ENCODE measurements at places on chromosomes 7 and 10.

DNA sequence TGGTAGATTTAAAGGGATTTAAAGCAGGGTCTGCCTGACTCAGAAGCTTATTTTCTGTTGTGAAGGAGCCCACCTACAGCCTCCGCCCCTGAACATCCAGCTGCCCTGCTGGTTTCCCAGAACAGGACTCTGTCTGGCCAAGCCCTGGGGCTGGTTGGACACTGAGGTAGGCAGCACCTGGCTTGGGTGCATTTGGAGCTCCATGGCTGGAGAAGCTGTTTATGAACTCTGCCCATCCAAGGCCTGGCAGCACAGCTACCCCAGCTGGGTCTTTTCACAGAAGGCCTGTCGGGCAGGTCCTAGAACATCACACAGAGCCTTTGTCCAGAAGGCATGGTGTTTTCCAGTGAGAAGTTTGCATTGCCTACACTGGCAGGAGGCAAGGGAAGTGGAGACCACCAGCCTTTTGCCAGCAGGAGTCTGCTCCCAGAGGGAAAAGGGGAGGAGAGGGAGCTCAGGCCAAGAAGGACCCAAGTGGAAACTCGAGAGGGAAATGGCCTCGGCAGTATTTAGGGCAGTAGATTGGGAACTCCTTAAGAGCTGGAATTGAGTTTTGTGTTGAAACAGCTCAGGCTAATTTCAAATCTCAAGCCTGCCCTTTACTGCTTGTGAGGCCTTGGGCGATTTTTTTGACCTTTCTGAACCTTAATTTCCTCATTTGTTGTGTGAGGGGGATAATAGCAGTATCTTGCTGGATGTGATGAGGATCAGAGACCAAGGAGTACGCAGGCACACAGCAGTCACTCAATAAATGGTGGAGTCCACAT, 12.3 kb upstream of the PDCD4 start:
- no peak for DNase-seq

DNA sequence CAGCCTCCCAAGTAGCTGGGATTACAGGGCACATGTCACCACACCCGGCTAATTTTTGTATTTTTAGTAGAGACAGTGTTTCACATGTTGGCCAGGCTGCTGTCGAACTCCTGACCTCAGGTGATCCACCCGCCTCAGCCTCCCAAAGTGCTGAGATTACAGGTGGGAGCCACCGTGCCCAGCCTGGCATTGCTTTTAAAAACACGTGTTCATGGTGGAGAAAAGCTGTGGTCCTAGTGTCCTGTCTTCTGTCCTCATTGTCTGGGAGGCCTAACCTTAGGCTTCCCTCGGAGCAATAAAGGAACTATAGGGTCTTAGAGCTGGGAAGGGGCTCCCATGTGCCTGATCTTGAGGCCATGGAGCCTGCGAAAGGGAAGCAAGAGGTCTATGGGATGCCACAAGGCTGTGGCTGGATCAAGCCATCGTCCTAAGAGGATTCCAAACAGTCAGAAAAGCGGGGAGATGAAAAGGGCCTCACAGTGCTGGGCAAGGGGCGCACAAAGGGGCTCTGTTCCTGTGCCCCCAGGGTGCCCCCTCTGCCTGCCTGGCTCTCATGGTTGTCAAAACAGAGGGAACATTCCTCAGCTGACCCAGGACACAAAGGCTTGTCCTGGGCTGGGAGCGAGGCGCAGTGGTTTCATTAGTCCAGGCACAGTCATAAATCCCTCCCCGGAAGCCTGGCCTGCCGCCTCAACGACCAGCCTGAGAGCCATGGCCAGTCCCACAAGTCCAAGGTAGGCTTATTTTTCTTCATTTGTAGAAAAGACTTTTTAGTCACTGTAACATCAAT, 106.6 kb upstream of the TNS3 start:
- DNase-seq = no peak

DNA sequence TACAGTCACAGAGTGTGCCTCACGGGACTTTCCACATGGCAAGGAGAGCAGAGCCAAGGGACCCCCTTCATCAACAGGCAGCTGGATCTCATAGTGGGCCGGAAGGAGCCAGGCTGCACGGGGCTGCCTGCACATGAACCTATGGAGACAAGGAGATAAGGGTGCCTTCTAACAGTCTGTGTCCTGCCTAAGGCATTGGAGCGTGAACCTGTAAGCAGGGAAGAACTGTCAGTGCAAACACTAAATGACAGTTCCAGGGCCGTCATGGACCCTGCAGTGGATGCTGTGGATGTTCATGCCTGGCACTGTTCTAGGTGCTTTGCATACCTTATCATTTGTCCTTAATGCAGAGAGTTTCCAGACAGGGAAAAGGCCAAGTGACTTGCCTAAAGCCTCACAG, 85.9 kb downstream of the WIPF3 start:
- DNase-seq = no peak

DNA sequence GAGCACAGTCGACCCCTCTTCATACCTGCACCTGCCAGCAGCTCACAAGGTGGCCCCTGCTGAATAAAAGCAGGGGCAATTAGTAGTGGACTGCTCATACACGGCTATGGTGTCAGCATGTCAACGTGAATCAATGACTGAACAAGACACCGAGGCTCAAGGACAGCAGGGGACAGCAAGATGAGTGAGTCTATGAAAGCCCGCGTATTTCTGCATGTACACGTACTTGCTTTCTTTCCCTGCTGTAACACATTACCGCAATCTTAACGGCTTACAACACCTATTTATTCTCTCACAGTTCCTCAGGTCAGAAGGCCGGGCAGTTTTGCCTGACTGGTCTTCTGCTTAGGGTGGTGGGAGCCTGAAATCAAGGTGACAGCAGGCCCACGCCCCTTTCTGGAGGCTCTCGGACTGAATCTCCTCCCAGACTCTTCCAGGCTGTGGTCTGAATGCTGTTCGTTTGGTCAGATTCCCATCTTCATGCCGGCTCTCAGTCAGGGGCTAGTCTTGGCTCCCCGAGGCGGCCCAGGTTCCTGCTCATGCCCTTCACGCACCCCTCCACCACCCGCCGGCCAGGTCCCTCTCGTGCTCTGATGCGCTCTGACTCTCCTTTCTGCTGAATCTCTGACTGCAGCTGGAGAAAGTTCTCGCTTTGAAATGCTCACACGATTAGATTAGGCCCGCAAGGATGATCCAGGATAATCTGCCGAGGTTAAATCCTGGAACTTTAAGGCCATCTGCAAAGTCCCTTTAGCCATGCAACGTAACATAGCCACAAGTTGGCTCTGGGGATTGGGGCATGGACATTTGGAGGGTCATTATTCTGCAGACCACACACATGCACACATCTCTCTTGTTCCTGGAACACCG, 7.8 kb upstream of the PPP2R2D start:
- no peak for DNase-seq

DNA sequence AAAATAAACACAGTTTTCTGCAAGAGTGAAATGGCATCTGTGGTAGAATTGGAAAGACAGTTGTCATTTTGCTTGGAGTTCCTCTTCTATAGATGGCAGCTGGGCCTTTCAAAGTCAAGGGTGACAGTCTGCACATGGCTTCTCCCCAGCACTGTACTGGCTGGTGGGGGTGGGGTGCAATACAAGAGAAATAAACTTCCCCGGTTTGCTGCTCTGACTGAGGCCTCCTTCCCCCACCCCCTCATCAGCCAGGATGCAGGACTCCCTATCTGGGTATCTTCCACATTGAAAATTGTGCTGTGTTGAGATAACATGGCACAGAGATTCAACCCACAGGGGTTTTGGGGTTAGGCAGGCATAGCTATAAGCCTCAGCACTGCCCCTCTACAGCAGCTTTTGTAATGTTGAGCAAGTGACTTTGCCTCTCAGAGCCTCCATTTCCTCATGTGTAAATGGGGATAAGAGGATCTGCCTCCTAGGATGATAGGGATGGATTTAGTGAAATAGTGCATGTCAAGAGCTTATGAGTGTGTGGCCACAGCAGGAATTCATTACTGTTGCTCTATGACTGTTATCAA, 85.8 kb upstream of the WDR11 start:
- no peak for DNase-seq

GRCh38 chr10:34240039-34240438, 575.1 kb downstream of the PARD3 start:
- DNase-seq = no peak

GRCh38 chr10:63720676-63721075, 199.5 kb downstream of the REEP3 start:
- no peak for DNase-seq

DNA sequence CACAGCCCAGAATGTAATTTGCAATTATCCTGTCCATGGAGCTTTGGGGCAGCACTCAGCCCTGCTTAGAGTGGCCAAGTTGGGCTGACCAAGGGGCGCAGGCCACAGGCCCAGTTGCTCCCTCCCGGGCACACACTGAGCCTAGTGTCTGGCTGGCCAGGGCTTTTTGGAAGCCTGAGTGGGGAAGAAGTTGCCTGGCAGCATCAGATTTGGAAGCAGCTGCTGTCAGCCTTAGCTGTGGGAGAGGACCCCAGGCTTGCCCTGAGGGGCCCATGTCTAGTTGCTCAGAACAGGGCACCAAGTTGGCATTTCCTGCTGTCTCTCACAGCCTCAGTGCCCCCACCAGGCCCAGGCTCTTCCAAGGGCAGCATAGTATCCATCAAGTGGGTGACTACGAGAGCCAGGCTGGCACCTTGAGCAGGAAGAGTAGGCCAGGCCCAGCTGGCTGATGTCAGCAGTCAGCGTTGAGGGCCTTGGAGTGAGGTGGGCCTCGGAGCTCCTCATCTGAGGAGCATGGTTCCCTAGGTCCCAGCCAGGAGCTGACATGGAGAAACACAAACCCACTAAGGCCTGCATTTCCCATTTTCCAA, 14.4 kb downstream of the ANTXRL start:
- no peak for DNase-seq

DNA sequence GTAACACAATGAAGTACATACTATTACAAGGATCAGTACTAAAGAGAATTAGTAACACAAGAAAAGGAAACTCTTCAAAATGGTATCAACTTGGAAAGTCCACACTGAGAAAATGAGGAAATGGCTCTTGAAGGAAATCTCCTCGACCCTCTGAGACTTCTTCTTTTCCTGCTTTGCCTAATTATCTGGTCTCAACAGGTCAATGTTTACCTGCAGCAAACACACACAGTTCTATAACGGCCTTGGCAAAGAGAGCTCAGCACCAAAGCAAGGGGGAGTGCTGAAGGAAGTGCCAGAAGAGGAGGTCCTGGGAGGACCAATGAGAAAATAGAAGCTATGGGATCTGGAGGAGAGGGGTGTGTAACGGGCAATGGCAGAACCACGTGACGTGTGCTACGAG, 21.9 kb downstream of the CHCHD3 start:
- no peak for DNase-seq

DNA sequence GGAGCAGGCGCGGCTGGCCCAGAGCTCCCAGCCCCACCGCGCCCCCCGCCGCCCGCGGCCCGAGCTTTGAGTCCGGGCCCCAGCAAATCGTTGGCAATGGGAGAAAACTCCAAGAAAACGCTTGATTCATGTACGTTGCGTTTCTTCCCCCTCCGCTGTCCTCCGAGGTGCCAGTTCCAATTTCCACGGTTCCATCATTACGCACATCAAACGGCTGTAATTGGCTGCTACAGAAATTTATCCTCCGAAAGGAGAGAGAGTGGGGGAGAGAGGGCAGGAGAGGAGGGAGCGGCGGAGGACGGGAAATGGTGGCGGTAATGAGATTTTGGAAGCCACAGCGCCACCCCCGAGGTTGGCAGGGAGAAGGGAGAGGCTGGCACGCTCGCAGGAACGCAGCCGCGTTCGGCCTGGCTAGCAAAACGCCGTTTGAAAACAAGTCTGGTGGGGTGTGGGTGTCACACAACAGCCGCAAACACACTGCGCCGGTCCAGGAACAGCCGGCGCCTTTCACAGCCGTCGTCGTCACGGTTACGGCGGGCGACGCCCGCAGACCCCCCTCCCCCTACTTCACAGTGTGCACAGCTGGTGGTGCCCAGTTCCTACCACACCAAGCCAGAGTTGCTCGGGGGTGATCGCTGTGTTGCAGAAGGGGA, 57.5 kb downstream of the UNCX start:
- DNase-seq = no peak

GRCh38 chr7:39557222-39557621, 9.0 kb upstream of the YAE1 start:
- DNase-seq = no peak

DNA sequence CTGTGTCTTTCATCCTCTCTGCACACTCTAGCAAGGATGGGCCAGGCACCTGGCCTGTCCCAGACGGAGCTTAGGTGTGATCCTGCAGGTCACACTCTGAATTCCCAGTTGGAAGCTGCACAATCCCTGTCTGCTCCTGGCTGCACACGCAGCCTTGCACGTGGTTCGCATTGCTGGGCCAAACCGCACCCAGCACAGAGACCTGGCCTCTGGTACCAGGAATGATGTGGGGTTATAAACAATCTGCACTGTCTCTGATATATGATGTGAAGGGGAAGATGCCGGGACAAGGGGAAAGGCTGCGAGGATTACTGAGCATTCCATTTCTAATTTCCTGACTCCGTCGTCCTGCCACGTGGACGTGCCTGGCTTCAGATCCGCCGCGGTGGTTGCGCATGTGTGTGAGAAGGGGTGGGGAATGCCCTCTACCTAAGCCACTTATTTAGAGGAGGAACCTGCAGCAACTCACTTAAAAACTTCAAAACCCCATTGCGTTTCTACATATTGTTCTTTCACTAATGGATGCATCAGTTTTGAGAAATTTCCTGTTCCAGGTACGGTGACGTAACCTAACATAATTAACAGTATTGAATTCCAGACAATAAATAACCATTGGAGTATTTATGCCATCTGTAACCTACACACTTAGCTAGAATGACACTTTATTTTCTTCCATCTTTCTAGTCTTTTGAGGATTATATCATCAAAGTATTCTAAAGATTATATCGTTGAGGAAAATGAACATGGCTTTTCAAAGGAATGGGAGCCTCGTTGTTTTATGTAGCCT, 559.7 kb upstream of the MGMT start:
- no peak for DNase-seq

- no peak for DNase-seq
These were observed 498 bp upstream of the ST7 start for GRCh38 chr7:116952635-116953371.

GRCh38 chr7:1008733-1009363, 25.9 kb downstream of the CYP2W1 start:
- DNase-seq = no peak

- DNase-seq = no peak
These were observed 39.4 kb downstream of the VIPR2 start for GRCh38 chr7:159105066-159105780.

DNA sequence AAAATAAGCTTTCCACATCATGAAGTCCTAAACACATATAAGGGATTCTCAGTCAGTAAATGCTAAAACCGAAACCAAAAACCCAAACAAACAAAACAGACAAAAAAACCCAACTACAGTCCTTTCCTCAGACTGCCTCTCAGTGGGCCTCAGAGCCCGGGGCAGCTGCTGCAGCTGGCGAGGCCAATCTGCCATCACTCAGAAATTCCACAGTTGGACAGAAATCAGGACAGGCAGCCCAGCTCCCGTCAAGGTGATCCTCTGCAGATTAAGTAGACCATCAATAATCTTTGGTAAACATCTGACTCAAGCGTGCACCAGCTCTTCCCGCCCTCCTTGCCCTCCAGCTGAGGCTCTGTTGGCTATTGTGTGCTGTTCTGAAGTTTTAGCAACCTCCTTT, 142.2 kb downstream of the ATXN7L1 start:
- DNase-seq = no peak

- DNase-seq = no peak
These were observed 7.4 kb downstream of the SLC29A3 start for GRCh38 chr10:71326464-71326881.

Data from stimulated activated CD4-positive, alpha-beta T cell treated with anti-CD3 and anti-CD28 coated beads, TNF-alpha, amount 100 ng/mL, for 48 hours (primary cell).